ENCODE measurements at places on chromosomes 1 and 21. TPM values are rescaled to one million over a fixed set of nuclear protein-coding genes. Genes with fewer than 3 reads are reported as not detected.

- H3K27me3 ChIP-seq, result no peaks in the 10 kb centered on the region
- H3K4me1 ChIP-seq, result no peaks in the 10 kb centered on the region
- no peak for DNase-seq
- H3K4me3 ChIP-seq, result no peak overlapping the region
These were observed 754.6 kb downstream of the MRPL39 start for GRCh38 chr21:24852610-24853195.

DNA sequence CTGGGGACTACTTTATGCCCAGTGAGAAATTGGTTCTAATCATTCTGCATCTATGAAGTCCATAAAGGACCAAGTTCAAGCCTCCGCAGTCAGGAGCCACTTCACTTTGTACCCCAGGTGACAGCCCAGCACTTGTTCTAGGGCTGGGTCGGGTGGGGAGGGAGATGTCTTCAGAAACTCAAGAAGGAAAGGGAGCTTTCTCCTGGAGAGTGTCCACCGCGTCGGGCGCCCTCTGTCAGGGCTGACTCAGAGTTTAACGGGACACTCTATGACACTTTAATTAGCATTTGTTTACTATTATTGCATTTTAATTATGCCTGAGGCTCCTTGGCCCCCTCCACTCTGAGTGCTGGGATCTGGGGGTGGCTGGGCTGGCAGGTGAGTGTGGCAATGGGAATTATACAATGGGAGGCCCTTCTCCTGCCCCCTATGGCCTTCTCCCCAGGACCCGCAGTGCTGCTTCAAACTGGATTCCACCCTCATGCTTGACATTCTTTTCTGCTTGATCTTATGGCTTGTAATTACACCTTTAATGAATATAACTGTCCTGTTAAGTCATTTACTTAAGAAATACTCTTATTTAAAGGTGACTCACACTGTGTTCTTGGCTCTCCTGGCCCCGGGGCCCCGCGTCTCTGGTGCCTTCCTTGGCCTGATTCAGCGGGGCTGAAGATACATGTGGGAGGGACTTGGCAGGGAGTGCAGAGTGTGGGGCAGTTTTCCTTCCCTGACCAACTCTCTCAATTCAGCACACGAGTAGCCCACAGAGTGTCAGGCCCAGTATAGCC, 136.6 kb downstream of the PLXNA2 start:
- H3K27me3 ChIP-seq, result no peaks in the 10 kb centered on the region
- H3K27ac ChIP-seq, result no peak overlapping the region
- H3K4me1 ChIP-seq, result no peaks in the 10 kb centered on the region
- H3K4me3 ChIP-seq, result no peak overlapping the region
- DNase-seq, result no peak

DNA sequence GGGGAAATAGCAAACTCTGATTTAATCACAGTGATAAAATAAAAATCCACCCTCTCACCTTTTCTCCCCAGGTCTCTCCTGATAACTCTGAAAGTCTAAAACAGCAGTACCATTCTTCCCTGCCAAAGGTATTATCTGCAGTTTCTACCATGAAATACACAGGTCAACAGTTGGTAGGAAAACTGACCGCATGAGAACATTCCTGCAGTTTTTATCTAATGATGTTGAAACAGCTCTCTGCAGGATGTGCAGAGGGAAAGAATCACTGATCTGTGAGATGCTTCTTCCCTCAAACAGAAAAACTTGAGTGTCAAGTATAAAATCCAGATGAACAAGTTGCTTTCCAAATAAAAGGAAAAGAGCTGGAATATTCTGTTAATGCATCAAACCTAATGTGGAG, 39.1 kb downstream of the KCNJ6 start:
- no peak overlapping the region for H3K4me3 ChIP-seq
- H3K27ac ChIP-seq, result no peak overlapping the region
- no peaks in the 10 kb centered on the region for H3K36me3 ChIP-seq
- H3K27me3 ChIP-seq, result peaks cover 27% of the 10 kb centered on the region

DNA sequence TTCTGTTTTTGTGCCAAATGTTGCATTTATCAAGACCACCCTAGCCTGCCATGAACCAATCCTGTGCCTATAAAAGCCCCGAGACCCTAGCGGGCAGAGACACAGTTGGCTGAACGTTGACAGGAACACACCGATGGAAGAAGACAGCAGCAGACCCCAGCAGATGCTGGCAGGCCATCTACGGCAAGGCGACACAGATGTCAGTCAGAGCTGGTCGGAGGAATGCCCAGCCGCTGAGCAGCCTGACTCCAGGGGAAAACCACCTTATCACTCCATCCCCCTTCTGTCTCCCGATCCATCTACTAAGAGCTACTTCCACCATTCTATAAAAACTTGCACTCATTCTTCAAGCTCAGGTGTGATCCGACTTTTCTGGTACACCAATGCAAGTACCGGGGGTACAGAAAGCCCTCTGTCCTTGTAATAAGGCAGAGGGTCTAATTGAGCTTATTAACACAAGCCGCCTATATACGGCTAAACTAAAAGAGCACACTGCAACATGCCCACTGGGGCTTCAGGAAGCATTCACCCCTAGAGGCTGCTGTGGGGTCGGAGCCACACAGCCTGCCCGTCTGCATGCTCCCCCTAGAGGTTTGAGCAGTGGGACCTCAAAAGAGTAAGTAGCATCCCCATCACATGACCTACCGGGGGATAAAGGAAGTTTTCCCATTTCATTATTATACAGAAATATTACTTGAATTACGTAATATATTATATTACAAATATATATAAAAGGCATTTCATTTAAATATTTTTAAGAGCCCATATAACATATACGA, 1156.3 kb upstream of the B3GALT2 start:
- no peaks in the 10 kb centered on the region for H3K4me1 ChIP-seq
- H3K36me3 ChIP-seq, result no peaks in the 10 kb centered on the region
- H3K27me3 ChIP-seq, result no peaks in the 10 kb centered on the region
- DNase-seq, result no peak

- no peak overlapping the region for H3K27ac ChIP-seq
- no peaks in the 10 kb centered on the region for H3K27me3 ChIP-seq
- DNase-seq, result no peak
- no peaks in the 10 kb centered on the region for H3K36me3 ChIP-seq
These were observed 45.7 kb downstream of the FASLG start for GRCh38 chr1:172704420-172705210.

- H3K27ac ChIP-seq, result no peak overlapping the region
- H3K36me3 ChIP-seq, result no peaks in the 10 kb centered on the region
- no peak for DNase-seq
- no peak overlapping the region for H3K4me3 ChIP-seq
- no peaks in the 10 kb centered on the region for H3K27me3 ChIP-seq
These were observed 160.1 kb upstream of the TMEM51 start for GRCh38 chr1:14993414-14993813.

DNA sequence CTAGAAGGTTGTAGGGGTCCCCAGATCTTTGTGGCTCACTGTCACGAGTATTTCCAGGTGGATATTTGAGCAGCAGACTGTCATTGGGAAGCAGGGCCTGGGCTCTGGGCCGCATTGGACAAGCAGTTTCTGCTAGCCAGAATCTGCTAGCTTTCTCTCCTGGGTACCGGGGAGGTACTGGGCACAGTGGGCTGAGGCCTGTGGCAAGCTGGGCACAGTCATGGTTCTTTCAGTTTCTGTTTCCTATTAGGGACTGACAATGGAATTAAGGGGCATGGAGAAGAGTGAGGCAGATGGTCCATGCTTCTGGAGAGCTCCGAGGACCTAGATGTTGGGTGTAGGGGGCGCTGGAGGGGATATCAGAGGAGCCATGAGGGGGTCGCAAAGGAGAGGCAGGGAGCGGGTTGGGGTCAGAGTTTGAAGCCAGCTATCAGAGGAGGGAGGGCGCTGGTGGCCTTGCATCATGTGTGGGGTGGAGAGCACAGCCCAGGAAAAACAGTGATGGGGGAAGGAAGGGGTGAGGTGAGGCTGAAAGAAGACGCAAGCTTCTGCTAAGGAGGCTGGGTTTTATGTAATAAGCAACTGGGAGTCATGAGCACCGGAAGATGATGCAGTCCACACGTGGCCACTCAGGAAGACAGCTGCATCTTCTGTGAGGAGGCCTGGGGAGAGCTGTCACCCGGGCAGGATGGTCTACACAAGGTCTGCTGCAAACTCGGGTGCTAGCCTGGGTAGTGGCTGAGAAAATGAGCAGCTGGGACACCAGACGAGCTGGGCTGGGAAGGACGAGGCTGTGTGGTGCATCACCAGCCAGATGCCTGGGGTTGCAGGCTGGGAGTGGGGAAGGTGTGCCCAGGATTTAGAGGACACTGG, 72.7 kb downstream of the IER5 start:
- no peaks in the 10 kb centered on the region for H3K27me3 ChIP-seq
- no peaks in the 10 kb centered on the region for H3K36me3 ChIP-seq
- H3K4me3 ChIP-seq, result no peak overlapping the region

DNA sequence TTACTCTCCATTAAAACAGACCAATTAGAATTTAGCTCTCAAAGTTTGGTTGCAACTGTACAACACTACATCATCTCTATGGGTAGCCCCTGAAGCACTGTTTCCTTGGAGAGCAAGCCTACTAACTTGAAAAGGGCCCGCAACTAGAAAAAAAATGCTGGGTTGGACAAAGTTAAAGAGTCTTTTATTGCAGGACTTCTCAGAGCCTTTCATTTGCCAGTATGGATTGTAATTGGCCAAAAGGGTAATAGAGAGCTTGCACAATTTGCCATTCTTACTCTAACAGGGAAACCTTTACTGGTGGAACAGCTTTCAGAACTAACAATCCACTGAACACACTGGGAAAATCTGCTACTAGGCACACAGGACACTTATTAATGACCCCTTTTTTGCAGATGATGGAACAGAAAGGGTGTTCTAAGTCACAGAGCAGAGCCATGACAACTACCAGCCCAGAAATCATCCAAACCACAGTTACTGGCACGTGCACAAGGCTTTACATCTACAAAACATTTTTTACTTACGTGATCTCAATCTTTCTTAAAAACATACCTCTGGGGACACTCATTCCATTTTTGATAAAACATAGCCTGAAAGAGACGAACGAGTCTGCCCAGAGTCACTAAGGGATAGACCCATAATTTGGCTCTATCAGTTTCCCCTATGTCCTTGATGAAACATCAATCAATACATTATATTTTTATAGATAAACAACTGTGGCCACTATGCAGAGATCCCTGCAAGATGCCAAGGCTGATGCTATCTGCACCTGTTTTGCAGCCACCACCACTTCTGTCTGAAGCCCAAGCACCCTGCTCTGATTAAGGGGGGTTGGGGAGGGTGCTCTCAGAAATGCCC, 176.3 kb upstream of the EDN2 start:
- no peak for DNase-seq
- peaks cover 14% of the 10 kb centered on the region for H3K4me1 ChIP-seq
- H3K27me3 ChIP-seq, result no peaks in the 10 kb centered on the region
- peak overlapping the region; percentile 54 for H3K4me3 ChIP-seq
- H3K36me3 ChIP-seq, result no peaks in the 10 kb centered on the region

DNA sequence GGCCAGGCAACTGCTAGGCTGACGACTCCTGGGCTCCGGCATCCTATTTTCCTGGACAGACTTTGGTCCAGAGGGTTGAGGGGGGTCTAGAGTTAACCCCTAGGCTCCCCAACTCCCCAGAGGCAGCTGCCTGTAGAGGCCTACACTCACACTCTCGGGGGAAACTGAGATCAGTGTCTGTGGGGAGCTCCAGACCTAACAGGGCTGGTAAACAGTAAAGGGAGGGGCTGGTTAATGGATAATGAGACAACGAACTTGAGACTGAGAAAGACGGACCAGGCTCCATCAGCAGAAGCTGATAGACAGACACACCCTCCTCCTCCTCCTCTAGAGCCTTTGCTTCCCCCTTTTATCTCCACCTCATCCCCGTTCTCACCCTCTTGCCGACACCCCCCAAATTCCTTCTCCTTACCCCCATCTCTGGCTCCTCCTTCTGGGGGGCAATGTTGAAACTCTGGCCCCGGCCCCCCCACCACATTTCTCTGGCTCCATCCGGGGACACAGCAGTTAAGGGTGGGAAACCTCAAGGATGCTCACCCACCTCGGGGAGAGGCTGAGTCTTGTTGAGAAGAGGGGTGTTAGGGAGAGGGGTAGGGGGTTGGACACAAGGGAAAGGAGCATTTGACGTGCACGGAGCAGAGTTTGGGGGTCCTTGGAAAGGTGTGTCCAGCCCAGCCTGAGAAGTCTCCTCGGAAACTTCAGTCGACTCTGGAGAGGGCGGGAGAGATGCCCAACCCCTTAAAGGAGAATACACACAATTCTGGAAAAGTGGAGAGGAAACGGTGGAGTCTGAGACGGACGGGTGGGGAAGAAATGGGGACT, at the start of gene MTMR11:
TSS of gene MTMR11 (minus strand) at position 710 of the 822 bp plus-strand sequence. CDS start at position 478, 232 bp downstream.
- H3K4me1 ChIP-seq, result peaks cover 3% of the 10 kb centered on the region
- H3K27me3 ChIP-seq, result no peaks in the 10 kb centered on the region
- peak; percentile 38 for DNase-seq

DNA sequence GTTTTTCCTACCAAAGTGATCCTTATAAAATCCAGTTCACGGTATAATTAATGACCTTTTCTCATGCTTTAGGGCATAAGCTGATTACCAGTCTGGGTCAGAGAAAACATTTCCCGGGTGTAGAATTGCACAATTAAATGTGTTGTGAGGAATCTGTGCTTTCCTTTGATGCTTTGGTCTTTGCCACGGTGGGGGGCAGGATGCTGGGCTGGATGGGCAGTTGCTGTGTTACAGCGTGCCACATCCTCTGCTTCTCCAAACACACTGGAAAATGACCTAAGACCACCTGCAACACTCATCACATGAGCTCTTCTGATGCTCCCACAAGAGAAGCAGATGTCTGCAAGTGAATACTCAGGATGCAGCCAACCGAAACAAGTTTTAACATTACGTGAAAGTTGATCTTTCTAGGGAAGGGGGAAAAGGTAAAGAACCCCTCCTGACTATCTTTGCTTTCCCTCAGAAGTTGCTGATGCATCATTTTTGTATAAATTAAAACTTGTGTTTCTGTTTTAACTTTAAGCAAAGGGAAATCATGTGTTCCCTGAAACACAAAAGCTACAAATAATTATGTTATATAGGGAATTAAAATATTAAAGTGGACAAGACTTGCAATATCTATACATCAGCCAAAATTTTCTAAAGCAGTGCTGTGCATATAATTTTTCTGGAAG, 515.3 kb upstream of the NR5A2 start:
- no peak for DNase-seq
- no peaks in the 10 kb centered on the region for H3K36me3 ChIP-seq
- no peaks in the 10 kb centered on the region for H3K27me3 ChIP-seq

CFHR2 gene
- total RNA-seq, result not detected

CFAP107 gene
- not detected for total RNA-seq

LACTBL1 gene
- not detected for total RNA-seq

CASQ2 gene
- 3.3 TPM for total RNA-seq

VWA5B1 gene
- total RNA-seq, result 0.29 TPM

NBPF3 gene
- total RNA-seq, result 22.3 TPM
